Stimulated activated CD8-positive, alpha-beta memory T cell treated with anti-CD3 and anti-CD28 coated beads, Interleukin-7, amount 100 ng/mL, for 48 hours (primary cell): ENCODE measurements at places on chromosomes 2 and 18.

- DNase-seq = no peak
Observed at GRCh38 chr2:37060446-37060845, 23.7 kb downstream of the HEATR5B start.

- DNase-seq = no peak
Observed at GRCh38 chr2:211487733-211488132, 931.3 kb downstream of the CPS1 start.

- DNase-seq = no peak
Observed at GRCh38 chr2:171745141-171745540, 57.9 kb downstream of the DYNC1I2 start.

GRCh38 chr2:237345891-237346640 lies 67.9 kb downstream of the COL6A3 start:
- DNase-seq = no peak

- no peak for DNase-seq
Observed at GRCh38 chr18:7333025-7333562, 102.2 kb downstream of the LRRC30 start.

DNA sequence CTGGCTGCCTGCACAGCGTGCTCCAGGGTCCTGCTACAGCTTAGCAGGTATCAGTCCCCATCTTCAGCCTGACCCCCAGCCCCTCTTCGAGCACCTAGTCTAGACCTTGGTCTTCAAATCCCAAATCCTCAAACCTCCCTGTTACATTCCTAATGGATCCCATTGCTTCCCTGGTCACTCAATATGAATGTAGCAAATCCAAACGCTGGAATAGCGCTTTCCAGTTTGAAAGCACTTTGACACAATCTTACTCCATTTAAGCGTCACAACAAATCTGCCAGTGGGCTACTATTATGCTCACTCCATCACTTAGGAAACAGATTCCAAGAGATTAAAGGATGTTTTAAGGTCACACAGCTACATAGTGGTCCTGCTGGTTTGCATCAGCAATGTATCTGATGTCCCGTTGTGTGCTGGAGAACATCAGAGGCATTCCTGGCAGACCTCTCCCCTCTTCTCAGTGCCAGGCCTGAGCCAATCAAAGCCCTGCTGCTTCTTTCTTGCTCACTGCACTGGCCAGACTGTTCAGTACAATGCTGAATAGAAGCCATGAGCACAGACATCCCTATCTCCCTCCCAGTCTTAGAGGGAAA lies 11.1 kb upstream of the INO80C start:
- no peak for DNase-seq

DNA sequence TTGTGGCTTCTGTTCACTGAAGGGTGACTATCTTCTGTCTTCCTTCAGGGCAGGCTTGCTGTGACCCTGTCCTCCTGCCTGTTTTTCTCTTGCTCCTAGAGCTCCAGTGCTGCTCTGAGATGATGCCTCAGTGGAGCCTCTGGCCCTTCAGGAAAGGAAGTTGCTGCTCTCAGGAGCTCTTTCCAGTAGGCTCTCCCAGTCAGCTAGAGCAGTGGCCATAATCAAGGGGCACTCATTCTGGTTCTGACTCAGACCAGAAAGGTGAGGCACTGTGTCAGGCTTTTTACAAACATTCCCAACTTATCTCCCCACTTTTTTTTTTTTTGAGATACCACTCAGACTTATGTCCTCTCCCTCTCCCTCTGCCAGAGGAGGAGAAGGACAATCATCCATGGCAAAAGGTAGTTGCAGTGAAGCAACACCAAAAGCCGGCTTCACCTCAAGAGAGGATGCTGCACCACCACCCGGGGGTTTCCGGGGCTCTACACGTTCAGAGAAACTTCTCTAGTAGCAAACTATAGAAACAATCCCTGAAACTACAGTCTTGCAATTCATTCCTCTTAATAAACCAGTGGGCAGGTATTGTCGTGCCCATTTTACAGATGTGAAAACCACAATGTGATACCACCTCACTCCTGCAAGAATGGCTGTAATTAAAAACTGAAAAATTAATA lies 115.4 kb downstream of the ACTR3 start:
- DNase-seq = no peak

DNA sequence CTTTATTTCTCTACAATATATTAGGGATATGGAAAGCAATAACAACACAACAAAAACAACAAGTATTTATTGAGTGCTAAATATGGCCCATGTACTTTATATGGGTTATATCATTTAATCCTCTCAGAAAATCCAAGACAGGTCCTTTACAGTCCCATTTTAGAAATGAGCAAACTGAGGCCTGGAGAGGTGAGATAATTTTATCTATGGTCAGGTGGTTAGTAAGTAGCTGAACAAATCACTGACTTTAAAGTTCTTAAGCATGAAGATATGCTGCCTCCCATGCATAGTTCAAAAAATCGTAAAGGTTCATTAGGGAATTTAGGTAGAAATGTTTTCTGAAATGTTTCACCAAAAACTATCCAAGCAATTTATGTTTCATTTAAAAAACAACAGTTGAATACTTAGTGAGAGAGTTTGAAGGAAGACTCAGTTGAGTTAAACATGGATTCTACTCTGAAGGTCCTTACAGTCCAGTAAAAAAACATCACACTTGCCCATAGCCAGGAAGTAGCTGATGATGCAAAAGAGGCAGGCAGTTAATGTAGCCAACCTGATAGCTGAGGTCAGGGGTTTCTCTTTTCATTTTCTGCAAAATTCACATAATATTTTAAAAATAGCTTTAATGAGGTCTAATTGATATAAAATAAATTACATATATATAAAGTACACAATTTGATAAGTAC lies 7.6 kb upstream of the NFE2L2 start:
- no peak for DNase-seq

DNA sequence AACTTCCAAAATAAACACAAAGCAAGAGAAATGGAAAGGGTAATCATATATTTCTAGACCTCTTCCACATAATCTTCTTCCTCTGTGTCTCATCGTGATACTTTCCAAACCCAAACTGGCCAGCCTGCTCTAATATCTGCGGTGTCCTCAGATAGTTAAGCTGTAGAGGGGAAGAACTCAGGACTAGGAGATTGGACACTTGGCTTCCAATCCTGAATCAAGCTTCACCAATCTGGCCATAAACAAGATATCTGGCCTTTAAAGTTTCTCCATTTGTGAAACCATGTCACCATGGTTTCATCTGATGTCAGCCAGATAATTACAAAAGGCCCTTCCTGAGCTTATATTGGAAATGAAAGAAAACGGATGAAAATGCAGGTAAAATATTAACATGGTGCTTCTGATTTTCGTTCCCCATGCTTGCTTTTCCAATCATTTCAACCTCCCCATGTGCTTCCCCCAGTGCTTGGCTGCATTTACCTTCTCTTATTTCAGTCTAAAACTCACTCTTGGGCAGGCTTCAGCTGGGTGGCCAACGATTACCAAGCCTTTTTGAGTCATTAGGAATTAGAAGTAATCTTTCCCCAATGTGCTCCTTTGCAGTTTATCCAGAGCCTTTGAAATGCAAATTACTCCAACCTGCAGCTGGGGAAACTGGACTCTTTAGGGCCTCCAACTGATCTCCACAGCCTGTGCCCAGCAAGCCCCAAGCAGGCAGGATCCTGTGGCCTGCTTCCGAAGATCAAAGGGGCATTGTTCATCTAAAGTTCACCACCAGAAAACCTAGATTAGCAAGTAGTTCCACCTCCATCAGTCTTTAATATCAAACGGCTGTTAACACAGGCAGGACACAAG lies 44.5 kb upstream of the MYCN start:
- no peak for DNase-seq

GRCh38 chr2:112144966-112145365 lies 6.8 kb downstream of the FBLN7 start:
- no peak for DNase-seq

DNA sequence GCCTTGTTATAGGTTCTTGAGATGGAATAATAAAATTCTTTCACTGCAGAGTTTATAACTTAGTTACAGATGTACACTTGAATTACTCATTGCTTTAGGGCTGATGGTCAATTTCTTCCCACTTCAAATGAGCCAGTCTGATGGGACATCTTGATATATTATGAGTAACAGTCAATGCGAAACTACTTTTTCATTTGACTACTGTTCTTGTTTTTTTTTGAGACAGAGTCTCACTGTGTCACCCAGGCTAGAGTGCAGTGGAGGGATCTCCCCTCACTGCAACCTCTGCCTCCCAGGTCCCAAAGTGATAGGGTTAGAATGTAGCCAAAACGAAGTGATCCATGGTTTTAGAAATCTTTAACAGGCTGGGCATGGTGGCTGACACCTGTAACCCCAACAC lies 57.1 kb downstream of the ST3GAL5 start:
- no peak for DNase-seq

DNA sequence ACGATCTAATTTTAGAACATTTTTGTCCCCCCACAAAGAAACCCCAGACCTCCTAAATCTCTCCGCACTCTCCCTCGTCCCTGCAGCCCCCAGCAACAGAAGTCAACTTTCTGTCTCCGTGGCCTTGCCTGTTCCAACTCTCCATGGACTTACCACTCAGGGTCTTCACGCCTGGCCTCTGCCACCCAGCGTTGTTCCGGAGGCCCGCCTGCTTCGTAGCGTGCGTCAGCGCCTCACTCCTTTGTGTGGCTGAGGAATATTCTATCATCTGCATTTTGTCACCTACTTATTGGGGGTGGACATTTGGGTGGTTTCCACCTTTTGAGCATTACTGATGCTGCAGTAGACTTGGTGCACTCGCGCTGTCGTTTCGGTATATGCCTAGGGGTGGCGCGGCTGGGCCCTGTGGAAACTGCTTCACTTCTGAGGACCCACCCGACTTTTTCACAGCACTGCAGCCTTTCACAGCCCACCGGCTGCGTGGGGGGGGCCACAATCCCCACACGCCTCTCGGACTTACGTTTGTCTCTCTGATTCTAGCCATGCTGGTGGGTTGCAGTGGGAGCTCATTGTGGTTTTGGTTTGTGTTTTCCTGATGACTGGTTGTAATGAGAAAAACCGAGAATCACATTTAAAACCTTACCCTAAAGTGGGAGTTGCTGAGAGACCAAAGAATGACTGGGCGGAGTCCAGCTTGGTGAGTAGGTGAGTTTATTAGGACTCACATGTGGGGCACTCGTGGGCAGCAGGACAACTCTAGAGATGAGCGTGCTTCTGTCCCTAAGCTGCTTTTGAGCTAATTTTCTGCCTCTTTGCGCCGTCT lies 1.4 kb upstream of the HSBP1L1 start:
- peak; percentile 76 for DNase-seq

DNA sequence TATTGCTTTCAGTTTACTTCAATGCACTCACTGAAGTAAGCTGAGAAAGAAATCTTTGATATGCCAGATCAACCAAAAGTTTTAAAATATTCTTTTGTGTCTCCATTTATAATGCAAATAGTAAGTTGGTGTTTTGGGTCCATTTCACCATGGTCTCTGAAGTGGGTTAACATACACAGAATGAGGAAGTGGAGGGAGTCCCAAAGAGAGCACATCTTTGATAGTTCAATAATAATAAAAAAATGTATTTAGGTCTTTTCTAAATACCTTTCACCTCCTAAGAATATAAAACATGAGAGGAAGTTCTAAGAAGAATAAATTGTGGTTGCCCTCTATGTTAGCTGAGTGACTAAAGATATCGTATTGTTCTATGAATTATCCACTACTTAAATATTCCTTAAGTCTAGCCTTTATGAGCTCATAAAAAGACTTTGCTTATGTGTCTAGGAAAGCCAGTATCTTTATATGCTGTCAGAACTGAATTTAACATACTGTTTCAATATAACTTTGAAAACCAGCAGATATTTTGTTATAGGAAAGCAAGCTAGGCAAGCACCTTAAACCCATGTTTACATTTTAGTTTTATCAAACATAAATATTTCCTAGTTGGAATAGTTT lies 148.7 kb upstream of the ZEB2 start:
- no peak for DNase-seq

DNA sequence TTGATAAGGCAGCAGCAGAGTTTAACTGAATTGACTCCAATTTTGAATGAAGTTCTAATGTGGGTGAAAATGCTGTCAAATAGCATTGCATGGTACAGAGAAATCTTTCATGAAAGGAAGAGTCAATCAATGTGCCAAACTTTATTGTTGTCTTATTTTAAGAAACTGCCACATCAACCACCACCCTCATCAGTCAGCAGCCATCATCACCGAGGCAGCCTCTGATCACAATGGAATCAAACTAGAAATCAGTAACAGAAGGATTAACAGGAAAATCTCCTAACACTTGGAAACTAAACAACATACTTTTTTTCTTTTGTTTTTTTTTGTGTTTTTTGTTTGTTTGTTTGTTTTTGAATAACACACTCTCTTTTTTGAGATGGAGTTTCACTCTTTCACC lies 9.9 kb downstream of the DNAJC27 start:
- DNase-seq = no peak

GRCh38 chr18:58180172-58180571 lies 136.1 kb downstream of the NEDD4L start:
- DNase-seq = no peak

DNA sequence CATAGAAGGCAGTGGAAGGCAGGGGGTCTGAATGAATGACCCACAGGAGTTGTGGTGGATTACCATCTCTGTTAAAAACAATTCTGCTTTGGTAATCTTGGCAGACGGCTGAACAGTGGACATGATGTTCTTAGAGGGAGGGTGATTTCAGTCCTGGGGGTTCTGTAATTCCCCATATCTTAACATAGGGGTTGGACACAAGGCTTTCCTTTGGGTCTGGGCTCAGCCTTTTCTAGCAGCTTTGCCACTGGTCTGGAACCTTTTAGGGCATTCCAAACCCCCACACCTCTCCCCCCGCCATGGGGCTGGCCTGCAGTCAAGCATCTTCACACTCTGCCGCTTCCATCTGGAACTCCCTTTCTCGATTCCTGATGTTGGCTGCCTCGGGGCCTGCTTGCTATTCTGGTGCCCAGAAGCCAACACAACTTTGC lies 50.3 kb downstream of the RPL37A start:
- DNase-seq = no peak

- DNase-seq = no peak
Observed at GRCh38 chr2:239803766-239804115, 221.4 kb downstream of the NDUFA10 start.

DNA sequence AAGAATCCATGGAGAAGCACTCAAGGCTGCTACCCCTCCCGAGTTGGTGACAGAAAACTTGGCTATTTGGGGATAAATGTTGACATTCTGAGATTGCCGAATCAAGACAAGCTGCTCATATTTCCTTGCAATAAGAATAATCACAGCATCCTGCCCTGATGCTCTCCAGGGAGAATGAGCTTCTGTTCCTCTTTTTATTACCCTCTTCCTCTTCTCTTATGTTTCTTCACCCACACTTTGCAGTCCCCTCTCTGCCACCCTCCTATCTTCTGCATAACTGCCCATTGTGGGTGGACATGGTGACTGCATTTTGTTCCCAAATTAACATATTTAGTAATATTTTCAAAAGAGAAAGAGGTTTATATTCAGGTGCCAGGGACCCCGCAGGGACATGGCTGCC lies 11.9 kb upstream of the MSGN1 start:
- no peak for DNase-seq

DNA sequence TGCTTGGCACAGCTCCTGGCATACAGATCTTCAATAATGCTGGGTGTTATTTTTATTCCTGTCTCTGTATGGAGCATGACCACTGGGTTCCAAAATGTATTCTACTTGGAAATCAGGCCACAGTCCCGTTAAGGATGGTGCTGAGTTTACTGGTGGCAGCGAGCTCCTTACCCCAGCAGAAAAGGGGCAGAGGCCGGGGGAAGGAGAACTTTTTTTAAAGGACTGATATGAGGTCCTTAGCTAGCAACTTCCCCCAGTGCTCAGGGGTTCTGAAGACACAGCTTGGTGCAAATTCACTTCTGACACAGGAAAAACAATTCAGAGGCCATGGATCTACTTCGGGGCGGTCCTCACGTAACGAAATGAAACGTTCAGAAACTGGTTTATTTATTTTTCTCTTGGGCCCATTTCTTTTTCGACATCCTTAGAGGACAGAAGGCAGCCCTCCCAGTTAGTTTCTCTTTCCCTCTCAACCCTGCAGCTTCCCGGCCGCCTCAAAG lies 872 bp downstream of the RDH14 start:
- no peak for DNase-seq
